Mesangial cell (primary cell): ENCODE measurements at places on chromosomes 4 and X. TPM values are rescaled to one million over a fixed set of nuclear protein-coding genes. Genes with fewer than 3 reads are reported as not detected.

Gene WDR44
- 8.5 and 9.3 TPM in 2 replicates for total RNA-seq

Gene GAB3
- total RNA-seq = 0.38 and 1.1 TPM in 2 replicates

Gene CLGN
- 2.2 and 3.4 TPM in 2 replicates for total RNA-seq

Gene ASB9
- total RNA-seq = 2.2 and 4.2 TPM in 2 replicates

Gene UGT2B15
- not detected in 2 replicates for total RNA-seq

Gene TAF7L
- total RNA-seq = under 0.01 and 0.33 TPM in 2 replicates

Gene RTL3
- total RNA-seq = 2.8 TPM in 1 of 2 replicates, not detected in the other

Gene XAGE1B
- not detected in 2 replicates for total RNA-seq

Gene ODAM
- total RNA-seq = not detected in 2 replicates

Gene GAGE12F
- not detected in 2 replicates for total RNA-seq

Gene HS3ST1
- 0.38 and 1.8 TPM in 2 replicates for total RNA-seq

Gene MAGED4
- total RNA-seq = 46.3 and 82.9 TPM in 2 replicates

Gene PDE6B
- total RNA-seq = 4.2 and 29.0 TPM in 2 replicates

Gene EDNRA
- total RNA-seq = 15.0 and 19.8 TPM in 2 replicates

Gene CENPI
- total RNA-seq = 1.1 and 24.9 TPM in 2 replicates

Gene BEX3
- 138 and 149 TPM in 2 replicates for total RNA-seq

Gene PPP2R3B
- total RNA-seq = 15.0 and 24.8 TPM in 2 replicates

Gene HCCS
- 8.2 and 17.1 TPM in 2 replicates for total RNA-seq

Gene S100P
- total RNA-seq = not detected in 2 replicates

Gene FOXO4
- total RNA-seq = 1.6 and 6.6 TPM in 2 replicates

Gene GC
- total RNA-seq = not detected in 2 replicates

Gene SPANXD
- not detected in 2 replicates for total RNA-seq

Gene EREG
- total RNA-seq = 2.0 and 3.7 TPM in 2 replicates

Gene CXCL9
- not detected in 2 replicates for total RNA-seq

Gene TEX11
- total RNA-seq = not detected in 2 replicates

Gene HTT-AS
- not detected in 2 replicates for total RNA-seq

Gene SLC34A2
- total RNA-seq = 2.7 TPM in 1 of 2 replicates, not detected in the other

Gene LAP3
- 49.2 and 57.2 TPM in 2 replicates for total RNA-seq

Gene SHOX
- not detected in 2 replicates for total RNA-seq

Gene RNF175
- total RNA-seq = 1.5 and 2.7 TPM in 2 replicates

Gene FAT1
- total RNA-seq = 378 and 559 TPM in 2 replicates

Gene ADGRG2
- 0.33 and 16.5 TPM in 2 replicates for total RNA-seq

Gene MAGEA4
- not detected in 2 replicates for total RNA-seq

Gene BEX1
- total RNA-seq = 0.63 and 1.5 TPM in 2 replicates

Gene TSPYL2
- 4.2 and 5.2 TPM in 2 replicates for total RNA-seq

Gene NUDT10
- 3.8 and 4.2 TPM in 2 replicates for total RNA-seq

Gene PPID
- total RNA-seq = 15.6 and 24.0 TPM in 2 replicates

Gene RBPJ
- total RNA-seq = 16.6 and 18.3 TPM in 2 replicates

Gene GLUD2
- total RNA-seq = 0.16 and 0.51 TPM in 2 replicates

Gene KLHL4
- 10.3 and 20.7 TPM in 2 replicates for total RNA-seq

Gene ANAPC10
- 15.5 and 20.0 TPM in 2 replicates for total RNA-seq

Gene SLC4A4
- 5.9 and 23.8 TPM in 2 replicates for total RNA-seq

Gene ARX
- total RNA-seq = not detected in 2 replicates

Gene NXF2B
- not detected in 2 replicates for total RNA-seq

Gene KIF4A
- total RNA-seq = 0.76 and 23.8 TPM in 2 replicates
